ENCODE measurements at places on chromosomes 4 and X. TPM values are rescaled to one million over a fixed set of nuclear protein-coding genes. Genes with fewer than 3 reads are reported as not detected.

The FAM9B gene
- polyA plus RNA-seq = not detected

The ABCE1 gene
- polyA plus RNA-seq = 82.0 TPM

The IL13RA2 gene
- 0.50 TPM for polyA plus RNA-seq

The ARMCX1 gene
- 40.5 TPM for polyA plus RNA-seq

The MUC7 gene
- polyA plus RNA-seq = not detected

The GPRIN3 gene
- not detected for polyA plus RNA-seq

The RP2 gene
- polyA plus RNA-seq = 12.5 TPM

The FAM9C gene
- 0.04 TPM for polyA plus RNA-seq

The CT83 gene
- polyA plus RNA-seq = not detected

Measured in AG04450 (cell line).